ENCODE measurements at places on chromosomes 16 and 17.

GRCh38 chr17:81000334-81000630, 8.6 kb downstream of the CHMP6 start:
- DNase-seq = no peak

- DNase-seq = peak; percentile 82
Observed at GRCh38 chr17:66829386-66829864, 5.5 kb upstream of the CACNG5 start.

GRCh38 chr17:78379131-78379491, 662 bp downstream of the PGS1 start:
- DNase-seq = peak; percentile 95

DNA sequence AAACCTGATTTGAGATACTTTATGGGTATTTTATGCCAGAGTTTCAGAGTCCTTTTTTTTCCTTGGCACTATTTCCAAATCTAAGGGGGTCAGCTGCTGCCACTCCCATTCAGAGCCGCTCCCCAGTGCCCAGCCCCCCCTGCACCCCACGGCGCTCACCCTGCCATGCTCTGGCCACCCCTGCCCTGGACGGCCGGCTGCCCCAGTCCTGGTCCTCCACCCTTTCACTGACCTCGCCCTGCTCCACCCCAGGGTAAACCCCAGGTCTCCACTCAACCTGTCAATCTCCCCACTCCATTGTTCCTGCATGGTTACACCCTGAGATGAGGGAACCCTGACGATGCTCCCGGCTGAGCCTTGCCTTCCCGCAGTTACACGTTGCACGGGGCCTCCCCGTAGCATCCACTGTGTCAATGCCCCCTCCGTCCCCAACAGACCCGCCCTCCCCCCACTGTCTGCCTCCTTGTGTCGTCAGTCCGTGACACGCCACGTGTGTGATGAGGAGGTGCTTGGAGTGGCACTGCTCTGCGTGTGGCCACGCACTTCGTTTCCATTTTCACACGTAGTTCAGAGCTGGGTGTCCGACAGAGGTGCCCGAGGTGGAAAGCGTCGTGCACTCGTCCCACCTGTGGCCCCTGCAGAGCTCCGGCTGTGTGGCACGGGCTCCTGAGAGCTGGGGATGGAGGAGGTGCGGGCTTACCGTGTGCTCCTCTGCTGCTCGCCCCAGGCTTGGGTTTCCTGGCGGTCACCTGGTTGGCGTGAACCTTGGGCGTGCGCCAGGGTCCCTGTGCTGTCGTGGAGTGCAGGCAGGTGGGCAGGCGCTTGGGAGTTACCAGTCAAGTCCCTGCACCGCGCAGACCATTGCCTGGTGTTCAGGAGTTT, 116.5 kb downstream of the BANP start:
- DNase-seq = no peak

- DNase-seq = no peak
Observed at GRCh38 chr16:88486398-88487123, 33.5 kb downstream of the ZFPM1 start.

- peak; percentile 59 for DNase-seq
Observed at GRCh38 chr17:3678095-3678820, 9.6 kb downstream of the EMC6 start.

- no peak for DNase-seq
Observed at GRCh38 chr17:21345236-21345635, 30.9 kb upstream of the KCNJ12 start.

DNA sequence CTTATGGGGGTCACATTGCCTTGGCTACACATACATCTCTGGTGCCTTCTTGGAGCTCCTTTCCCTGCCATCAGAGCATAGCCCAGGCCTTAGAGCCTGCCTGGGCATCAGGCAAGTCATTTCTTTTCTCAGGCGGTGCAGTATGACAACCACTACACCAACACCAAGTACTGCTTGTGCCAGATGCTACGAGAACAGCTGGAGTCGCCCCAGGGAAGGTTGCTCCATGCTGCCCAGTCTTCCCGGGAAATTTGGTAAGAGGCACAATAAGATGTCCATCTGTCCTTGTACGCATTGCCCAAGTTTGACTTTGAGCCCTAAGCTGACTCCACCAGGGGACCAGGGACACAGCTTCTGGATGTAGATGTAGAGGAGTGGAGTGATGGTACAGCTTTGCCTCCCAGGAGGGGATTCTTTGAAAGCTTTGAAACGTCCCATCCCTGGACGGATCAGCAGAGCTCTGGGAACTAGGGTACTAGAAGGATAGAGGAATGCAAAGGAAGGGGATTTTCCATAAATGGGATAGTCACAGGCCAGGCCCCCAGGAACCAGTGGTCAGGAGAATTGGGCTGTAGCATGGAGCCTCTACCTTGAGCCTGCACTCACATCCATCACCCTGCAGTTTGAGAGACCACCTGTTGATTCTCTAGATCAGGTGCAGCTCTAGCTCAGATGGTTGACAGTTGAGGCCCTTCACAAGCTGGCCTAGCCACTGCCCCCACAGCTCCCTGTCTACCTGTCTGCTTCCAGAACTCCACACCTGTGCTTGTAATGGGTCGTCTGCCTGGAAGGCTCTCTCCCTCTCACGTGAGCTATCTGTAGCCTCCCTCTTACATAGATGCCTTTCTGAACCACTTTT, 11.0 kb upstream of the NFATC3 start:
- DNase-seq = no peak

- DNase-seq = peak; percentile 83
Observed at GRCh38 chr16:11836650-11837244, 14.6 kb downstream of the RSL1D1 start.

DNA sequence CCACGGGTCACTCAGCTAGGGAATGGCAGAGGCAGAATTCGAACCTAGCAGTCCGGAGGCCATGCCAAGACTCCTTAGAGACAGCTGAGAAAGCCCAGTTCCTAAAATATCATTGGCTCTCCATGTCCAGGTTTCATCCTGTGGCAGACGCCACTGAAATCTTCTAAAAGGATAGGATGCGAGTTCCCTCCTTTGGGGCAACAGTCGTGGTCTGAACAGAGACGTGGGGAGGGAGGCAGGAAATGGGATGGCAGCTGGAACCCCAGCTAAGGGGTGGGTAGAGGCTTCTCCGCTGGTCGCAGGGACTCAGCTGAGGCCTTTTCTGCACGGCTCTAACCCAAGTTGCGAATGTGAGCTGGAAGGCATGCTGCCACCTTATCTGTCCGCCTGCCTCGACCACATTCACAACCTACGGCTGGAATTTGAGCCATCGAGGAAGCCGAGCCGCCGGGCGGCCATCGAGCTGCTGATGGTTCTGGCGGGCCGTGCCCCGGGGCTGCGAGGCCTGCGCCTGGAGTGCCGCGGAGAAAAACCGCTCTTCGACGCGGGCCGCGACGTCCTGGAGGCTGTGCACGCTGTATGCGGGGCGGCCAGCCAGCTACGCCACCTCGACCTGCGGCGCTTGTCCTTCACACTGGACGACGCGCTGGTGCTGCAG, 1.9 kb upstream of the HSF4 start:
- no peak for DNase-seq

GRCh38 chr16:177981-178667, 1.6 kb downstream of the HBA1 start:
- no peak for DNase-seq
